ENCODE measurements at places on chromosomes 1 and 21.

DNA sequence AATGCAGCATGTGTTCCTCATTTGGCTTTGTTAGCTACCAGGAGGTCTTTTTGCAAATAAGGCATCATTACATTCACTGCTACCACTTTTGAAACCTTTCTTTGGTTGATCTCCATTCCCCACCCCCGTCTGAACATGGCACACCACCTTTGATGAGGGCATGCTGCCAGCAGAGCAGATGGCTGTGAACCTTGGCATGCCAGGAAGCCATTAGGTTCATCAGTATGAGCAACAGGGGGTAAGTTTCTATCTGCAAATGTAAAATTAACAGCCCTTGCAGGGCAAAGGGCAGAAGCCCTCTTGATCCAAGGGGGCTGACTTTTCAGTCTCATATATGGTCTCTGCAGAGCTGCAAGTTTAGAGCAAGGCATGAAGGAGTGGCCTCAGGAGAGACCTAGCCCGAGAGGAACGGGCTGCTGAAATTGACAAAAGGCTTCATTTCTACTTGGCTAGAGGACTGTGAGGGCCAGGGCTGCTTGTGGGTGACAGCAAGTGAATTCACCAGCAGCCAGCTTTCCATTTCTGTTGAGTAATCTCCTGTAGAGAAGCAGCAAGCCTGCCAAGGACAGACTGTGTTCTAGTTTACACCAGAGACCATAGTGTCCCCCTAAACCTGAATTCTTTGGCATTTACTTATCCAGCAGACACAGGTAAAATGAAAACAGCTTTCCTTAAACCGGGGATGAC, 127.9 kb downstream of the ZNF326 start:
- DNase-seq = no peak

- no peak for DNase-seq
Observed at GRCh38 chr1:13700521-13701270, 708 bp downstream of the PRDM2 start.

GRCh38 chr1:167541003-167541402, 12.6 kb downstream of the CREG1 start:
- no peak for DNase-seq

DNA sequence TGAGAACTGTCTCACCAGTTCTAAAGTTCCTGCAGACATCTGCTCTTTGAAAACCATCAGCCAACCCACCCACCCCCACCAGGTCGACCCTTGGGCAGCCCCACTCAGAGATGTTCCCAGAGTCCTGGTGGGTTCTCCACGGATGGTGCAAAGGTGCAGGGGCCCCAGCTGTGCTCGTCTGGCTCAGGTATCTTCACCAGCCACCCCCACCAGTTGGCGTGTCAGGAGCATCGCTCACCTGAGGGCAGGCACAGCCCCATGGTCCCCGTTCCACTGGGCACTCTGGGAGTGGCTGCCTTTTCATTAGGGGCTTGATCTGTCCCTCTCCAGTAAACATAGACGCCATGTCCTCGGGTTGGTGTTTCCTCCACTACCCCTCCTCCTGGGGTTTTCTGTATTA, 70.5 kb downstream of the UMODL1 start:
- DNase-seq = no peak

GRCh38 chr1:205969229-205969628, 26.0 kb upstream of the SLC26A9 start:
- DNase-seq = no peak

DNA sequence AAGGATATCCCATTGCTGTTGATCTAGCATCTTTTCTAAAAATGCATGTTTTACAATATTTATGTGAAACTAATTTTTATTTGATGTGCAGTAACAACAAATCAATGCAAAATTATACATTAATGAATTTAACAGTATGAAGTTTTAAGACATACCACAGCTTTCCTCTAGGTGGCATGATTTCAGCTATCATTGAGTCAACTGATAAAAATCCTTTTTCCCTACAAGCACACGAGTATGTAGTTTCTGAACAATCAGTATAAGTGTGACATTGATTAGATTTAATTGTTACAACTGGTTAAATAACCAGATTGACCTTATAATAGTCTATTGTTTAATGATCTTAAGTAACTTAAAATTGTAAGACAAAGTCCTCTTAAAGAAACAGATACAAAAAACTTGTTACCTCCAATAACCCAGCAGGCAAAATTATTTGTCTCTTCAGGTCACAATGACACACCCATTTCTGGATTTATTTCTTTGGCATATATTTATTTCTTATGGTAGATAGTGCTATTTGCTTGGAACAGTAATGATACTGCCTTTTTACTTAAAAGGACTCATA, 5.8 kb upstream of the TGFB2 start:
- DNase-seq = peak; percentile 26
